Fibroblast of pulmonary artery (primary cell): ENCODE measurements at places on chromosomes 6 and 20.

- DNase-seq: peak; percentile 8
Observed at GRCh38 chr6:75113446-75113845, 92.4 kb downstream of the COL12A1 start.

GRCh38 chr6:130968476-130968875, 94.6 kb downstream of the EPB41L2 start:
- no peak for DNase-seq

GRCh38 chr6:123640567-123641187, 3.9 kb upstream of the TRDN start:
- DNase-seq: no peak

- DNase-seq: peak; percentile 61
Observed at GRCh38 chr6:112311950-112312547, 35.1 kb upstream of the RFPL4B start.

GRCh38 chr6:62775427-62776022, 435.7 kb upstream of the FKBP1C start:
- DNase-seq: peak; percentile 0

DNA sequence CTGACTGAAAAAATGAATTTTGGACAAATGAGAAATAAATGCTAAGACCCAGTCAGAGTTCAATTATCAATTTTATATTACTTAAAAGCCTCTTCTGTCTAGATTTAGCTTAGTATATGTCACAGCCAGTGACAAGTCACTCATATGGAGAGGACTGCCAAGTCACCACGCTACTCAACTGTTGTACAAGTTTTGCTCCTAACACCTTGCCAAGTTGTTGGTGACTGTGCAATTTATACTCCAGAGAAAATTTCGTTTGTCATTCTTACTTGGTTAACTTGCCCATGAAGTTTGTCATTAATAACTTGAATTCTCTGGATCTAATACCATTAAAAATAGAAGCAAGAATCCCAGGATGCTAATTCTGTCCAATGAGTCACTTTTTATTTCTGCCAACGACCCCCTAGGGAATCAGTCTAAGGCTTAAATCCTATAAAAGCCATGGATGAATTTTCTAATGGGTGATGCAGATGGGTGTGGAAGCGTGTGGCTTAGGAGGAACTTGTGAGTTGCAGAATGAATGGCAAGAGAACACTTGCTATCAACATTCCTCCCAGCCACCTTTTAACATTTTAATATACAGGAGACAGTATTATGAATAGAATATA, 30.4 kb upstream of the FBXO30 start:
- DNase-seq: no peak

GRCh38 chr20:48776306-48776705, 51.5 kb downstream of the PREX1 start:
- DNase-seq: peak; percentile 70

DNA sequence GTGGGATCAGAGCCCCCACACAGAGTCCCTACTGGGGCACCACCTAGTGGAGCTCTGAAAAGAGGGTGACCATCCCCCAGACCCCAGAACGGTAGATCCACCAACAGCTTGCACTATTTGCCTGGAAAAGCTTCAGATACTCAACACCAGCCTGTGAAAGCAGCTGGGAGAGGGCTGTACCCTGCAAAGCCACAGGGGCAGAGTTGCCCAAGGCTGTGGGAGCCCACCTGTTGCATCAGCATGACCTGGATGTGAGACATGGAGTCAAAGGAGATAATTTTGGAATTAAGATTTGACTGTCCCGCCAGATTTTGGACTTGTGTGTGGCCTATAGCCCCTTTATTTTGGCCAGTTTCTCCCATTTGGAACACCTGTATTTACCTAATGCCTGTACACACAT, 260.4 kb downstream of the TBX18 start:
- DNase-seq: no peak
